ENCODE measurements at places on chromosomes 16 and 17. TPM values are rescaled to one million over a fixed set of nuclear protein-coding genes. Genes with fewer than 3 reads are reported as not detected.

SLC4A1 gene
- not detected for polyA plus RNA-seq

FGF11 gene
- polyA plus RNA-seq: 1.9 TPM

FAM222B gene
- 9.0 TPM for polyA plus RNA-seq

HSD11B2 gene
- 0.19 TPM for polyA plus RNA-seq

MYLK3 gene
- polyA plus RNA-seq: 0.15 TPM

FBXL19 gene
- polyA plus RNA-seq: 18.3 TPM

C17orf78 gene
- not detected for polyA plus RNA-seq

NAGS gene
- polyA plus RNA-seq: 1.6 TPM

SOX9 gene
- 20.2 TPM for polyA plus RNA-seq

ZPBP2 gene
- polyA plus RNA-seq: not detected

MILR1 gene
- polyA plus RNA-seq: 4.9 TPM

FBXW10 gene
- 0.03 TPM for polyA plus RNA-seq

LDHD gene
- polyA plus RNA-seq: 0.70 TPM

TP53TG3 gene
- polyA plus RNA-seq: 2.4 TPM

GRAP gene
- polyA plus RNA-seq: 0.02 TPM

NLRC3 gene
- polyA plus RNA-seq: not detected

CBFA2T3 gene
- not detected for polyA plus RNA-seq

ODF4 gene
- not detected for polyA plus RNA-seq

MRC2 gene
- polyA plus RNA-seq: 213 TPM

CTRB2 gene
- polyA plus RNA-seq: not detected

CDRT15L2 gene
- not detected for polyA plus RNA-seq

DNAAF1 gene
- 0.26 TPM for polyA plus RNA-seq

CACNG3 gene
- not detected for polyA plus RNA-seq

LCMT1 gene
- polyA plus RNA-seq: 29.8 TPM

TNRC6C gene
- polyA plus RNA-seq: 1.6 TPM

C17orf50 gene
- 0.05 TPM for polyA plus RNA-seq

ZDHHC1 gene
- 15.8 TPM for polyA plus RNA-seq

SDR42E2 gene
- polyA plus RNA-seq: not detected

C16orf46 gene
- polyA plus RNA-seq: 1.2 TPM

ABCC6 gene
- polyA plus RNA-seq: 0.23 TPM

TNFRSF13B gene
- not detected for polyA plus RNA-seq

TNFSF12 gene
- 31.1 TPM for polyA plus RNA-seq

TNP2 gene
- polyA plus RNA-seq: not detected

EFNB3 gene
- 26.1 TPM for polyA plus RNA-seq

SLX4 gene
- polyA plus RNA-seq: 1.9 TPM

CD300LB gene
- not detected for polyA plus RNA-seq

DNASE1 gene
- polyA plus RNA-seq: 27.2 TPM

EFTUD2 gene
- polyA plus RNA-seq: 82.9 TPM

GGNBP2 gene
- 79.3 TPM for polyA plus RNA-seq

TBC1D28 gene
- polyA plus RNA-seq: not detected

SOX8 gene
- polyA plus RNA-seq: not detected

EXOC7 gene
- 167 TPM for polyA plus RNA-seq

ATP6V0D1 gene
- 135 TPM for polyA plus RNA-seq

Data from SK-N-SH (cell line).